ENCODE measurements at places on chromosomes 5 and 9. TPM values are rescaled to one million over a fixed set of nuclear protein-coding genes. Genes with fewer than 3 reads are reported as not detected.

- DNase-seq, result no peak
Measured at GRCh38 chr9:135848341-135849047, 58.9 kb downstream of the CAMSAP1 start.

- peak; percentile 96 for DNase-seq
Measured at GRCh38 chr9:124320062-124320973, 62.6 kb downstream of the NEK6 start.

DNA sequence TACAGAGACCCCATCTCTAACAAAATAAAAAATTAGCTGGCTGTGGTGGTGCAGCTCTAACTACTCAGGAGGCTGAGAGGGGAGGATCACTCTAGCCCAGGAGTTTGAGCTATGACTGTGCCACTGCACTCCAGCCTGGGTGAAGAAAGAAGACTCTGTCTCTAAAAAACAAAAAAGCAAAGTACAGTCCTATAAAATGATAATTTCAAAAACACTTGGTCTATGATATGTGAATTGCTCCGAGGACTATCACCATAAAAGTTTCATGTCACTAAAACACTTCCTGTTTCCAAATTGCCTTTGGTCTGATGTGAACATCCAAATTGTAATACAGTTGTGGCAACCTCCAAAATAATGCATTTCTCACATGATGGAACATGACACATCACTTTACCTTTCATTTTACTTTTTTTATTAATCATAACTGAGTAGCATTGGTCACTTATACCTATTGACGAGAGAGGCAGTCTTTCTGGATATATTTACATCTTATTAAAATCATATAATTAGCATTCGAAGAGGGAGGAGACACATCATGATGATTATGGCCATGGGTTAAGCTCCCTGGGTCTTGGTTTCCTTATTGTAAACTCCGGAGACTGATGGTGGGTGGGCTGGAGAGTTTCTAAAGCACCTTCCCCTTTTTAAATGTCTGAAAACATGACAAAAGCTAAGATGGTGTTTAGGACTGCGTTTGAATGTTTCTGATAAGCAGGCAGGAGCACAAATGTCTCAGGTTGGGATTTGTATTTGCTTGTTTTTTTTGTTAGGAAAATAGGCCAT, 25.8 kb upstream of the CD180 start:
- DNase-seq, result no peak

- DNase-seq, result no peak
Measured at GRCh38 chr5:76943006-76943405, 9.8 kb upstream of the CRHBP start.

DNA sequence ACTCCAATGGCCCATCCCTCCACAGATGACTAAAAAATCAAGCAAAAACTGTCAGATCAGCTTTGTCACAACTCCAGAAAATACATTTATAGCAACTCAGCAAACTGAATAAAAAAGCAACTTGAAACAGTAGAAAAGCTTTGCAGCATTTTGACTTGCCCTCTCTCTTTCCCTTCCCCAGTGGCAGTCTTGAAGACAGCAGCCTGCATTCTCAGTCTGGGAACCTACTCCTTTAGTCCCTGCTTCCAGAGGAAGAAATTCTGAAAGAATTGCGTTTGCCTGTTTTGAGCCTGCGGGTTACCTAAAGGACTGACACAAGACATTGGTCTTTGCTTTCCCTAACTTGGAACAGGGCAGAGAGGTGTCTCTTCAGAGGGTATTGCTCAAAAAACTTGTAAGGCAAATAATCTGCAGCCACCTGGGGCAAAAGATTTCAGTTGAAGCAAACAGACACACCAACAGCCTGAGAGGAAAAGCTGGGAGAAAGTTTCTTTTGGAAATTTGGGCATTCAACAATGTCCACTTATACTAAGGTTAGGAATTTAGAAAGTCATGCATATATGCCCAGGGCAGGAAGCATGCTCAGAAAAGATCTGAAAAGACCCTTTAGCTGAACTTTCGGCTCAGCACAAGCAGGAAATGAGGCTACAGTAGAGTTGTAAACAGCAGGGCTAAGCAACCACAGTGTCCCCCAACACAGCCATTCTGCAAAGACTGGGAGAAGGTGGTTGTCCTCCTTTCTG, 15.2 kb upstream of the SLC35D2 start:
- DNase-seq, result no peak

DNA sequence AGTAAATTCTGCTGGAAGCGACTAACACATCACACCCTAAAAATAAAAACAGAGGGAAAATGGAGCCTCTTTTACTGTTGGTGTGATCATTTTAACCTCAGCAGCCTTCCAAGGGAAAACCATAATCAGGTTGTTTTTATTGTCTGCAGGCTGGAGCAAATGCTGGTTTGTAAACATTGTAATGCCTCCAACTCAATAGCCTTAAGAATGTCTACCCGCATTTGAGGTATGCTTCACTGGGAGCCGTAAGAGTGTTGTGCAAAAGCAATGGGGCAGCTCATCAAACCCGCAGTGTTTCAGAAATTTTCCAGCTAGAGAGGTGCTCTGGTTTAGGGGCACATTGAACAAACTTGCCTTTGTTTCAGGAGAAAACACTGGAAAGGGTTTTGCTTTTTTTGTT, 17.0 kb downstream of the NIM1K start:
- DNase-seq, result peak; percentile 17

DNA sequence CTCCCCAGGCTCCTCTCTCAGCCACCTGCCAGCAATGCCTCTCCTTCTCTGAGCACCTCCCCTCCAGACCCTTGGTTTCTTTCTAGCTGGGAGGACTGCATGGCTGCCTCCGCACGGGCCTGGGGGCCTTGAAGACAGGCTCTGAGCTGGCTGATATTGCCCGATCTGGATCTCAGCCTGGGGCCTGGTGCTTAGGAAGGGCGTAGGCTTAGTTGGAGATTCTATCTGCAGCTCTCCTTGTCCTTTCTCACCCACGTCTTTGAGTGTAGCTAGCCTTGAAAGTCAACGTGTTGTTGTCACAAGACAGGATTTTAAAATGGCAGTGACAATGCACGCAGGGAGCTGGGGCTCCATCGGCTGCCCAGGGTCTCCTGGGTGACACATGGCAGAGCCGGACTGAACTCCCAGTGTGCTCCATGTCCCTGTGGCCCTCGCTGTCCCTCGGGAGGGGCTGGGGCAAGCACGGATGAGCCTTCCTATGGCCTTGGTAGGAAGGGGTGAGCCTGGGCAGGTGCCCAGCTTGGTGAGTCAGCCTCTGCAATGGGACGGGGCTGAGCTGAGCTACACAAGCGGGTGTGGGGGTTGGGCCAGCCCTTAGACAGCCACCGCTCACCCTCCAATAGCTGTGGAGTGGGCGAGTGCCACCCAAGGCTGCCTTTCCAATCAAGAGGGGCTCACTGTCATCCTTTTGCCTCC, 9.4 kb downstream of the ADAMTSL2 start:
- DNase-seq, result no peak

DNA sequence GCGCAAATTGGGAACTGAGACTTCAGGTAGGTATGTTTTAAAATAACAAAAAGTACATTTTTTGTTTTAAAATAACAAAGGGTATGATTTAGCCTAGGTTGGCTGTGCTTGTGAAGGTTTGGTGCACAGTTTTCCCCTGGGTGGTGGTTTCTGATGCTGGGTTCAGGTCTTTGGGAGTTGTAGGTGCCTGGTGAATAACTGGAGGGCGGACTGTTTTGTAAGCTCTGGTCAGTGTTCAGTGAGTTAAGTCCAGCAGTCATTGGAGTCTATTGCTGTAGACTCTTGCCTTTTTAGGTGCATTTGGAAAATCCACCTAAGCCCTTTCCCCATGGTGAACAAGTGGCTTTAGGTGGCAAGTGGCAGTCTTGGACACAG, 43.9 kb downstream of the RAI14 start:
- no peak for DNase-seq

GRCh38 chr5:135881244-135881643, 14.4 kb downstream of the IL9 start:
- no peak for DNase-seq

- DNase-seq, result no peak
Measured at GRCh38 chr5:80964919-80965318, 4.8 kb downstream of the RASGRF2 start.

DNA sequence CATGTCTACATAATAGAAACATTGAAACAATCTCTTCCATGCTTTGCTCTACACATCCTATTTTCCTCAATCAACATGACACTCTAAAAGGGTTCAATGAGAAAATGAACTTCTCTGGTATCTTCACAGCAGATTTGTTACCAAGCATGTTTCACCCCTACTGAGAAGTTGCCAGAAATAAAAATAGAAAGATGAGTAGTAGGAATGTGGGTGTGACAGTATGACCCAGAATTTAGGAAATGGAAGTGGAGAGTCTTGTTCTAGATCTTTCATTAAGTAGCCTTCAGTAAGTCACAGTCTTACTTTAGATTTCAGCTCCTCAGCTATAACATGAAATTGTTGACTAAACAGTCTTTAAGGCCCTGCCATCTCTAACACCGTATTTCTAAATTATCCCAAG, 581.8 kb downstream of the EFNA5 start:
- no peak for DNase-seq

GRCh38 chr5:125293223-125293622, 546.8 kb upstream of the ZNF608 start:
- DNase-seq, result no peak

GRCh38 chr5:164336906-164337305, 831.5 kb downstream of the MAT2B start:
- no peak for DNase-seq

DNA sequence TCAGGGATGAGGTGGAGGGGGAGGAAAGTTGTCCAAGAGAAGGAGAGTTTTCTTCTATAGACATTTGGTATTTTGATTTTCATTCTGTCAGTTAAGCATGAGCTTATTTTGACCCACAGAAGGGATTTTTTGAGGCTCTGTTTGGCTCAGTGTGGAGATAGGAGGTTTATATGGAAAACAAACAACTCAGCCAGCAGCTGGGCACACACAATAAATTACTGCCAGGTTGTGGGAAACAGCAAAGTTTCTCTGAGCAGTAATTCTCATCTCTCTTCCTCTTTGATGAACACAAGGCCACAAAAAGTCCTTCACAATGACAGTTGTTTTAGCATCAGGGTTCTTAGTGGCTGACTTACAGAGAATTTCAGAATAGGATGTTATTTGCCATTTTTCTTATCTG, 486.1 kb downstream of the KDM4C start:
- DNase-seq, result no peak

DNA sequence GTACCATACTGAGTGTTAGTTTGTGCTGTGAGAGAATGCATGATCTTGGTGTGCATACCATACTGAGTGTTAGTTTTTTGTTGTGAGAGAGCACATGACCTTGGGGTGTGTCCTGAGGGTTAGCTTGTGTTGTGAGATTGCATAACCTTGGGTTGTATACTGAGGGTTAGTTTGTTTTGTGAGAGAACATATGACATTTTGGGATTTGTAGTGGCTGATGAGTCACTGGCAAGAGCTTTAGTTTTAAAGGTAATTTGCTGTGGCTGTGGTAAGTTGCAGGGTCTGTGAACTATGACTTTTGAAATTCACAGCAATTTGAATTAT, 1068.3 kb upstream of the EDIL3 start:
- DNase-seq, result no peak

GRCh38 chr5:139633295-139634027, 14.7 kb upstream of the CXXC5 start:
- DNase-seq, result peak; percentile 77

DNA sequence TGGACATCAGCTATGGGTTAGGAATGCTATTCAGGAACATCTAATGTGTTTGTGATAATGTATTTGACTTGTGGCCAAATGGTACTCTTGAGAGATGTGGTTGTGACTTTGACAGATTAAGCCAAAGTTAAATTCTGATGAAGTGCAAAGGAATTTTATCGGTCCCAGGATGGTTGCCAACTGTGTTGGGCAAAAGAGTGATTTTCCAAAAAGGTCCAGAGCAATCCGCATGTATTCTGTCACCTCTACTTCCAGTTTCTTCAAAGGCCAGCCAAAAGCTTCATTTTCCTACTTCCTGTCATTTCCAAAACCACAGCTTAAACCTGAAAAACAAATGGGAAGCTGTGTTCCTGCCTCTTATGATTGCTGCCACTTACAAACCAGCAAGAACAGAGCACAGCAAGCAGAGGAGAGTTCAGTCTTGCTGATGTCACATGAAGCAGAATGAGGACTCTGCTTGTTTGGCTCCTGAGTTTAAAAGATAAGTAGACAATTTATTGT, 59.8 kb downstream of the MARCHF3 start:
- DNase-seq, result no peak

DNA sequence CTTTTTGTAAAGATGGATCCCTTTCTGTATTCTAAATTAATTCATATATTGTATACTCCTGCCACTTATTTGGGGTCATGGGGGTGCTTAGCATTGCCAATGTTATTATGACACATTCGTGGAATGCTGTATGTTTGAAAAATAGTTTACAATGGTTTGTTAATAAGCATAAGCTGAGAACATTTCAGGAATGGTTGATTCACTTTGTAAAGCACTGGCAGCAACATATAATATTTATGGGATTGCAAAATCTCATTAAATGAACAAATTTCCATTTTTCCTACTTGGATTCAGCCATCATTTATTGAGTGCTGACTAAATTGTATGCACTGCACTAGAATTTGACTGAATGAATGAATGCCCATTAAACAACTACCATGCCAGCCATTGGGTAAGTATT, 215.2 kb upstream of the KLF4 start:
- no peak for DNase-seq

The CBY3 gene
- 0.44 TPM for total RNA-seq

The ANKRD34B gene
- 0.03 TPM for total RNA-seq

The AGXT2 gene
- not detected for total RNA-seq

The UBE2D2 gene
- 150 TPM for total RNA-seq

The MACROH2A1 gene
- total RNA-seq, result 202 TPM

The SPATA31A1 gene
- not detected for total RNA-seq
